ENCODE measurements at places on chromosomes 1 and 21. TPM values are rescaled to one million over a fixed set of nuclear protein-coding genes. Genes with fewer than 3 reads are reported as not detected.

SPATA1 gene
- total RNA-seq: 0.69 TPM

UBXN10 gene
- total RNA-seq: 0.38 TPM

SUCO gene
- total RNA-seq: 25.2 TPM

TIPRL gene
- 41.5 TPM for total RNA-seq

LYPD8 gene
- not detected for total RNA-seq

DNA sequence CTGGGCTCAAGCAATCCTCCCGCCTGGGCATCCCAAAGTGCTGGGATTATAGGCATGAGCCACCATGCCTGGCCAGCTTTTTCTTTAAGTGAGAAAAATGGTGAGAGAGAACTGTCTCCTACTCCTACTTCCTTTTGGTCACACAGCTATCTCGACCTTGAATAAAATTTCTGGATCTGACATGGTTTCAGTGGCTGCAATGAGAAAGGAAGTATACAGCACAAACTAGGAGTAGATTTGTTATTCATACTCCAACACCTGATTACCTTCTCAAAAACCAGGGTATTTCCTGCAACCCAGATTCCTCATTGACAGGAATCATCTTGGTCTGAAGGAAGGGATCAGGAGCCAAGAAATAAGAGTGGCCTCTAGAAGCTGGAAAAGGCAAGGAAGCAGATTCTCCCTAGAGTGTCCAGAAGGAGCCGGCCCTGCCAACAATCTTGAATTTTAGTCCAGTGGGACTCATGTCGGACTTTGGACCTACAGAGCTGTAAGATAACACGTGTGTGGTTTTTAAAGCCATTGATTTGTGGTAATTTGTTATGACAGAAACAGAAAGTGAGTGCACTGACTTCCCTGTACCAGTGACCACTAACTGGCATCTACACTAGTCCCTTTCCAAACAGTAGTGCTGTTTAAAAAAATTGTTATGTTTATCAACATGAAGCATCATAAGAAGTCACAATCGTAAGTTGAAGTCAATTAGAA is 516.6 kb downstream of the SMYD3 start:
- no peak for DNase-seq

DNA sequence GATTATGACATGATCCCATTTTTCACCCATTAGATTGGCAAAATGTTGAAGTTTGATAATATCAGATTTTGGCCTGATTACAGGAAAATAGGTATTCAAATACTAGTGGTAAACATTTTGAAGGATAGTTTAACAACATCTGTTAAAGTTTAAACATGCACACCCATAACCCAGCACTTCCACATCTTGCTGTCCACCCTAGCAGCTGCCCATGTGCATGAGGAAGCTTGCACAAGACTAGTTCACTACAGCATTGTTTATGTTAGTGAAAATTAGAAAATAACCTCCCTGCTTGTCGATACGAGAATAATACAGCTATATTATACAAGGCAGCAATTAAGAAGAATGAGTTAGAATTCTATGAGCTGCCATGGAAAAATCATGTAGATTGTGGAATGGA is 127.6 kb downstream of the C1orf21 start:
- no peak for DNase-seq

- no peak for DNase-seq
These were observed 23.4 kb upstream of the PTP4A2 start for GRCh38 chr1:31961536-31961935.

DNA sequence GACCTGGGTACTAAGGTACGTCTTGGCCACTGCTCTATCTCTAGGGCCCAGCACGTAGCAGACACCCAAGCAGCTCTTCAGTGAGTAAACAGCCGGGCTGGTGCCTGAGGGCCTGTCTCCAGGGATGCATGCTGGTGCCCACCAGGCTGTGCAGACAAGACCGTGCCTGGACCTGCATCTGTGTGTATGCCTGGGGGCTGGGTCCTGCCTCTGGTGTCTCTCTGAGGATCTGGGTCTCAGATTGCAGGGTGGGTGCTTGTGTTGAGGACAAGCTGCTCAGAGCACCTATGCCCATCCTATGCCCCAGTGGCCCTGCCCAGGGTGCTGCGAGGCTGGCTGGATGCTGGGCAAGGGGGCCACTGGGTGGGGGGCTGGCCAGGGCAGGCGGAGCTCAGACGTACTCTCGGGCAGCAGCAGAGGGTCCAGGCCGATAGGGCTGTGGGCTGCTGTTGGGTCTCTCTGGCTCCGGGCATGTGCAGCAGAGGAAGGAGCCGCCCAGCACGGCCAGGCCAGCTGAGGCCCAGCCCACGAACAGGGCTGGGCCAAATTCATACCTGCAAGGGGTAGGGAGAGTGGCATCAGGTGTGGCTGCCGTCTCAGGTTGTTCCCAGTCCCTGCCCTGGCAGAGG is 4.4 kb downstream of the CLDN19 start:
- DNase-seq: no peak

DNA sequence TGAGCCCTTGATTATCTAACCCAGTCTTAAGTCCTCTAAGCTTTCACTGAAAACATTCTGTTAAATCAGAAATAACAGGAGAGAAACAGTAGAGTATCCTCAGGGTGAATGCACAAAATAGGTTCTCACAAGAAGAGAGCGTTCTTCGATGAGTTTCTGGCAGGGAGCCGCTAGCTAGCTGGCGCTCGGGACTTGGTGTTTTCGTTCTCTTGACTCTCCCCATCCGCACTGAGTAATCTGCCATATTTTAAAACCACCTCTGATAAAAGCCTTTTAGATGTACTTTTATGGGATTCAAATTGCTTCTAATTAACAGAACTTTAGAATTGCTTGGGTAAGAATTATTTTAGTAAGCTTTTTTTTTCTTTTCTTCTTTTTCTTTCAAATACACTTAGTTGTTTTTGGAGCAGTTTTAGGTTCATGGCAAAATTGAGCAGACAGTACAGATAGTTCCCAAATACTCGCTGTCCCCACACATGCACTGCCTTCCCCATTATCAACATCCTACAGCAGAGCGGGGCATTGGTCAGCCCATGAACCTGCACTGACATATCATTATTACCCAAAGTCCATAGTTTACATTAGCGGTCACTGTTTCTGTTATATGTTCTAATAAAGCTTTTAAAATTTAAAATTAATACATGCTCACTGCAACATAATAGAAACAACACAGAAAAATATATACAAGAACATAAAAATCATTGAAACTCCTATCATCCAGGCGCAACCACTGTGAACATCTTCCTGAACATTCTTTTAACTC is 35.4 kb downstream of the PRDM2 start:
- DNase-seq: no peak

- DNase-seq: no peak
These were observed 14.0 kb downstream of the ARHGEF16 start for GRCh38 chr1:3468236-3469103.

GRCh38 chr1:27135541-27136235 is 19.2 kb downstream of the SLC9A1 start:
- DNase-seq: no peak

GRCh38 chr21:45574081-45574501 is 31.9 kb upstream of the SLC19A1 start:
- no peak for DNase-seq

- DNase-seq: peak; percentile 44
These were observed 1.8 kb downstream of the ZNF362 start for GRCh38 chr1:33257772-33258712.
